ENCODE measurements at places on chromosomes 6 and 20. TPM values are rescaled to one million over a fixed set of nuclear protein-coding genes. Genes with fewer than 3 reads are reported as not detected.

DNA sequence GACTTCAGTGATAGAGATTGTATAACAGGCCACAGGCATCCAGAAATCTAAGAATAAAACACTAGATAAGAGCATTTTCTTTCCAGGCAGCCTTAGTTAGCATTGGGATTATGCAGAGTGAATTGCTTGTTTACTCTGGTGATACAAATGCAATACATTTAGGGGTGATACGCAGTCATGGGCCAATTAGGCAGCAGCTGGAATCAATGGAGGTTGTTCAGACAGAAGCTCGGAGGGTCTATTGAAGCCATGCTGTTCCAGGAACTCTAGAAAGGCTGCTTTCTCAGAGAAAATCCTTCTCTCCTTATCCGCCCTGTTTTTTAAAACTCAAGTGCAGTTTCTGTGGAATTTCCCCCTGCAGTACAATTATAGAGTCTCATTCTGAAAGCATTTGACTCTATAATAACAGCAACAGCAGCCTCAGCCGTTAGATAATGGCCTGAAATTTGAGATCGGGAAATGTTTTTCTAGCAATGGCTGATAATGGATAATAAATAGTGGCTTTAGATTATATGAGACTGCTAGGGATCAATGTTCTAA is 364.3 kb upstream of the HS3ST5 start:
- no peak for DNase-seq

ANKRD66 gene
- not detected for total RNA-seq

- no peak for DNase-seq
These were observed 31.9 kb downstream of the MARCKS start for GRCh38 chr6:113888956-113889630.

DNA sequence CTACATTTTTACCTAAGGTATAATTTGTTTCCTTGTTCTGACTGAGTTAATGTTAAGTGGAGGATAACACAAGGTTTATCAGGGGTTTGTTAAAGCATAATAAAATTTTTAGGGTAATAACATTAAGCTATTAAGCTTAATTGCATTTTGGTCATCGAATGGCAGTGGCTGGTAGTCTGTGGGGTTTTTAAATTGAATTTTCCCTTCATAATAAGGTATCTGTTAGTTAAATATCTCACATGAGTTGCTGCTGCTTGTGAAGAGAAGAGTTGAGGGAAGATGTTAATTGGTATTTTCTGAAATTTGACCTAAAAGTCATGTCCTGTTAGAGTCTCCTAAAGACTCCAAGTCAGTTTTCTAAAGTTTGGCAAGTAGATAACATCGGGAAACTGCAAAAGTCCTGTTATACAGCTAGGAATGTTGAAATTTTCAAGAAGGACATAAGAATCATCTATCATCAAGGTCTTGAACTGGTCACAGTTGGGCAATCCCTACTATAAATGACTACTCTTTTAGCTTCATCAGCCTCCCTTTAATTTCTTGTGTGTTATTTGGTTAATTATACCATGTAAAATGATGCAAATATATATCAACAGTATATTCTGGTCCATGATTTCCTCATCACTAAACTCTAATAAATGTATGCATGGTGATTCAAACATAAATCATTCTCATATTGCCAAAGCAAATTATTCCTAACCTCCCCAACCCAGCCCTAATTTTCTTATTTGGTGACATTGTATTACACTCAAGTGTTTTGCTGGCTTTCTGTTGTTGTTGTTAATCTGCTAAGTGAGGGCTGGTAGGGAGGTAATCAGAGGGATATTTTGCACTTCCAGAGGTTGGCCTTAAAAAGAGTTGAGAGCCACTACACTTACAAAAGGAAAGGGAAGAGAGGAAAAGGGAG is 64.0 kb downstream of the MAP3K5 start:
- DNase-seq: no peak

DNA sequence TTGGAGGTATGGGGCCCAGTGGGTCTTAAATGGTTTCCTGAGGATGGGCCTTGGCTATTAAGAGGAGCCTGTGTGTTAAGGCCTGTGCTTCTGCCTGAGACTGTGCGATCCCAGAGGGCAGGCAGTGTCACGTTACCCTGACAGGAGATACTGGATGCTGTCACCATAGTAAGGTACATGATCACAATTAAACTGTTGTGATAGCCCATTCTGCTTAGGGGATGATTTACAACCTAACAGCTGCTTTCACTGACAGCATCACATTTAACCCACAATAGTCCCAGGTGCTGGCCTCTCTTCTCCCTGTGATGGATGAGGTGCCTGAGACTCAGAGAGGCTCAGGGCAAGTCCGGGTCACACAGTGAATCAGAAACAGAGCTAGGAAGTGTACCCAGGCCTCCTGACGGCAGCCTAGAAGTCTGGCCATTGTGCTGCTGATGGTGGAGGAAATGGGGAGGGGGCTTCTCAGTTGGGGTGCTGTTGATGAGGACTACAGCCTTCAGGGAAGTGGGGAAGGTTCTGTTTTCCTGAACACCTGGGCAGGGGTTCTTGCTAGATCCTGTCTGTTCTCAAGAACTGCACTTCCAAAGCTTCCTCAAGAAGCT is 97.3 kb downstream of the MDGA1 start:
- no peak for DNase-seq

- DNase-seq: no peak
These were observed 137.3 kb downstream of the ZFAND3 start for GRCh38 chr6:37956711-37957275.

GRCh38 chr6:89583559-89583958 is 55.0 kb downstream of the LYRM2 start:
- no peak for DNase-seq

DNA sequence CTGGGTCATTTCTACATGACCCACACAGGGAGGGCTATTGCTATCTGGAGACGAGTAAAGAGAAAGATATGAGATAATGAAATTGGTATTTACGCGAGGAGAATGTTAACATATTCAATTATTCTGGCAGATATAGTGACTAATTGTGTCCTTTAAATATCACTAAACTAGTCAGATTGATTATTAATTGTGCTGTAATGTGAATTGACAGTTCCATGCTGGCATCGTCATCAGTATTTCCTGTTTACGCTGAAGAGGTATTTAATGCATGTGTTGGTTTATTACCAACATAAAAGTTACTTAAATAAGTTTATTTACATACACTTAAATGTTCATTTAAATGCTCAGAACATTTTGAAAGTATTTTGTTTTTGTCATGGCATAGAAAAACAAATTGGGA is 35.7 kb upstream of the OGFRL1 start:
- no peak for DNase-seq

LRRC73 gene
- total RNA-seq: 0.29 TPM

GRCh38 chr6:139983555-139984276 is 609.3 kb upstream of the CITED2 start:
- no peak for DNase-seq

GRCh38 chr6:31525553-31525931 is 3.2 kb upstream of the MCCD1 start:
- no peak for DNase-seq

DNA sequence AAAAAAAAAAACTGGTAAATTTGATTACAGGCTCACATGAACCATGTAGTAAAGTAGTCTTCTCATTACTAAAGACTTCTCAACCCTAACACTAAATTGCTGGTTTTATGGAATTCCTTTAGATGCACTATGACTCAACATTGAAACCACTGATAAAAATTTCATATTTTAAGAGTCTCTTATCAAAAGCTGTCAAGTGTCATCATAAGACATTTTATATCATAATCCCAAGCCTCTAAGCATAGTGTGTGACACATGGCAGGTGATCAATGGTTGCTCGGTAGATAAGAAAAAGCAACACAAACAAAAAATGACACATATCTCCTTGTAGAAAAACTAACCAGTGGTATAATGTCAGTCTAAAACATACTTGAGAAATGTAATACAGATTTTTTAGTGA is 258.4 kb downstream of the RNGTT start:
- DNase-seq: no peak

GRCh38 chr20:57259938-57260921 is 6.2 kb downstream of the BMP7 start:
- no peak for DNase-seq

- DNase-seq: no peak
These were observed 76.3 kb downstream of the RNF144B start for GRCh38 chr6:18463429-18463828.

DNA sequence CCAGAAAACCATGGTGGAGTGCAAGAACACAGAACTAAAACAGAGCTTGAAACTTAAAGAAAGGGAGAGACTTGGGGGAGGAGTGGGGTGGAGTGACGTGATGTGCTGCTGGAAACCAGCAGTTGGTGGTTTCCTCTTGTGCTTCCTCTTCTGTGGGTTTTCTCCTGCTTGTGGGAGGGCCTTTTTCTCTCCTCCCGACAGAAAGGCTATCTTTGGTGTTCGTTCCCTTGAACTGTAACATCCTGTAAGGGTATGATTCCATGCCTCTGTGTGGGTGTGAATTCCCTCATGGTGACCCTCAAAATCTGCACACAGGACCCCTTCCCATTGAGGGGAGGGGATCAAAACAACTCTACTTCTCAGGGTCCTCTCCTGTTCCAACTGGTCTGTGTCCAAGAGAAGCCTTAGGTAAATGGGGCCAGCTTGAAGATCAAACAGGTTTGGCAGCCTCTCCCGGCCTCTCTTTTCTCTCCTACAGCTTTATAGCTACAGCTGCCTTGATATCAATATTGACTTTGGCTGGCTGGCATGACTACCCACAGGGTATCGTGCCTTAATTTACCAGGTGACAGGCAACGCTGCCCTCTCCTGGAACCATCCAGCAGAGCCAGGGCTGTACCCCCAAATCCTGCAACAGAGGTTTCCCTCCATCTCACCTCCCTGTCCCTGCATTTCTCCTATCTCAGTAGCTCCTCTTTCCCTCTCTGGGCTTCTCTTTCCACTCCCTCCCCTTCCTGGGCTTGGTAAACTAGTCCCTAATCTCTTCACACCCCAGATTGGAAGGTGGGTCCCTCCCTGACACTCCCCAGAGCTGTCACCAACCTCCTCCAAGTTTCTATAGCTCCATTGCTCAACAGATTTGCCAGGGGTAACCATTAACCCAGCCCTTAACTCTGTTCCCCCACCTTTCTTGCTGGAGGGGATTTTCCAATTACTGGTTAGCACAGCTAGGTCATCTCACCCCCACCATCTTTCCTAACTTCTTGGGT is 1.5 kb upstream of the MSH5 start:
- DNase-seq: peak; percentile 92

DNA sequence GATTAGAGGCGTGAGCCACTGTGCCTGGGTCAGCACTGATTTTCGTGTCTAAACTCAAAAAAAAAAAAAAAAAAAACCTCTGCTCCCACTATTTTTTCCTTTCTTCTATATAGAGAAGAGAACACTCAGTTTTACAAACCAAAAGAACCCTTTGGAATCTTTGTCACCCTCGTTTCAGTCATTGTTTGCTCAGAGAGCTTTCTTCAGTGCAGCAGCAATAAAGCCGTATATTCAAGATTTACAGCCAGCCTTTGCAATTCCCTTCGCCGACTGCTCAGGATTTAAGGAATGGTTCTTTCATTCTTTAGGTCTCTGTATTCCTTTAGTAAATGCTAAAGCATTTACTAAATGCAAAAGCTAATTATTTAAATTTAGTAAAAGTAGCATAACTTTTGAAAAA is 20.1 kb downstream of the RIOK1 start:
- no peak for DNase-seq

DNA sequence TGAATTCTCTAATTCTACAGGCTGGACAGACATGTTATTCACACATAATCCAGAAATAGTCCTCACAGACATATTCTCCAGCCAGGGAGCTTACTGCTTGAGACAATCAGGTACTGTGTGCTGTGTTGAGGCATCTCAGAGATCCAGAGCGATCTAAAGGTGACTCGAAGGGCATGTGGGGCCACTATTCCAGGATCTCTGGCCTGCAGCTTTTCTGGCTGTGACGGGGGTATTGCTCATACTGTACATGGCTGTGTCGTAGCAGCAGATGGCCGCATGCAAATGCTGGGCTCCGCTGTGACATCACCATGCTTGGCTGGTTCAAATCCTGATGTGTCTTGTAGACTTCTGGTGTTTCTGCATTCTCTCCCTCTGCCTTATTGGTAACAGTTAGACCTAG is 37.8 kb downstream of the CD109 start:
- DNase-seq: no peak

GRCh38 chr20:1895674-1896483 is 672 bp downstream of the SIRPA start:
- DNase-seq: no peak

DNA sequence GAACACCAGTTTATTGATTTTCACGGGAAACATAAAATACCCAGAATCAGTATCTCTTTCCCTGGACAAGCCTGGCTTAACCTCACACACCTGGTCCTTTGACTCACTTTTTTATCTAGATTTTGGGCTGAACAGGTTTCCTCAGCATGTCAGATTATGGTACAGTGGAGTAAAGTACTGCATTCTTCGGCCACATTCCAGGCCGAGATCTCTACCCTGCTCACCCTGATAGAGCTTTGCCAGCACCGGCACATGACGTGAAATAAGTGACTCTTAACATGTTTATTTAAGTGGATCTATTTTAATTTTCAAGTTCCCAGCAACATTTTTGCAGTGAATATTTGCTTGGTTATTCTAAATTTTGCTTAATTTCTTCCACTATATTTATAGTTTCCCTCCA is 79.0 kb upstream of the POPDC3 start:
- DNase-seq: no peak

DNA sequence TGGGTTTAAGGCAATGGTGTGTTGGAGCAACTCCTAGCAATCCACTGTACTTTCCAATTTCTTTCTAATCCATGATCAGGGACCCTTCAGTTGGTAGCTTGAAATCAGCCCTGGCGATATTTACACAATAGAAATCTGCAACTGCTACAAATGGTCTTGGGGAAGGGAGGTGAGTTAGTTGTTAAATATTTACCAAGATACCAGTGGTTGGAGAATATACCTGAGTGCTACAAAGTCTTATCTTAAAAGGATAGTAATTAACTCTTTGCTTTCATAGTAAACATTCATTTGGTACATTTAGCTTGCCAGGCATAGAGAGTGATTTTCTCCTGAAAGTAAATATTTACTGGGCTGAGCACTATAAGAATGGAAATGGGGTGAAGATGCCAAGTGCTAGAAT is 568.2 kb downstream of the BCKDHB start:
- DNase-seq: no peak

GRCh38 chr6:33880766-33881165 is 77.0 kb upstream of the MLN start:
- DNase-seq: no peak

DNA sequence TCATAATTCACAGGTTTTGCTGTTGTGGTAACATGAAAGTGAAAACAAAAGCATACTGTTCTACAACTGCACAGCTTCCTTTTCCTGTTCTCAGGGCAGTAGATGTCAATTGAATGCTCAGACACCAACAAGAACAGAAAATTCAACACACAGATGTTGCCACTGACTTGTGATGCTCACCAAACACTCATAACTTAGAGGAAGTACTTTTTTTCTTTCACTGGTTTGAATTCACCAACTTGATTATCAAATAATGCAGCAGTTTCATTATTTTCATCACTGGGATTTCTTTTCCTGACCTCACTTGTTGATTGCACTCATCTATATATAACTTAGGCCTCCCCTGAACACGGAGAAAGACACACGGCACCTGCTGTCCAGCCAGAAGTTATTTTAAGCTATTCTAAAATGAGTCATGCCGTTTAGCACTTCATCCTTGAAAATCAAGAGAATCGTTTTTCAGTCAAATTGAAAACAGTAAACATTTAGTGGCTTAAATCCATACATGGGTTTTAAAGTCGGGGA is 949 bp downstream of the TXLNB start:
- no peak for DNase-seq

CLIC5 gene
- total RNA-seq: not detected

SNAP25 gene
- 3.2 TPM for total RNA-seq
